Cortex of kidney (tissue), 1 donor: ENCODE measurements at places on chromosomes 6 and 20.

DNA sequence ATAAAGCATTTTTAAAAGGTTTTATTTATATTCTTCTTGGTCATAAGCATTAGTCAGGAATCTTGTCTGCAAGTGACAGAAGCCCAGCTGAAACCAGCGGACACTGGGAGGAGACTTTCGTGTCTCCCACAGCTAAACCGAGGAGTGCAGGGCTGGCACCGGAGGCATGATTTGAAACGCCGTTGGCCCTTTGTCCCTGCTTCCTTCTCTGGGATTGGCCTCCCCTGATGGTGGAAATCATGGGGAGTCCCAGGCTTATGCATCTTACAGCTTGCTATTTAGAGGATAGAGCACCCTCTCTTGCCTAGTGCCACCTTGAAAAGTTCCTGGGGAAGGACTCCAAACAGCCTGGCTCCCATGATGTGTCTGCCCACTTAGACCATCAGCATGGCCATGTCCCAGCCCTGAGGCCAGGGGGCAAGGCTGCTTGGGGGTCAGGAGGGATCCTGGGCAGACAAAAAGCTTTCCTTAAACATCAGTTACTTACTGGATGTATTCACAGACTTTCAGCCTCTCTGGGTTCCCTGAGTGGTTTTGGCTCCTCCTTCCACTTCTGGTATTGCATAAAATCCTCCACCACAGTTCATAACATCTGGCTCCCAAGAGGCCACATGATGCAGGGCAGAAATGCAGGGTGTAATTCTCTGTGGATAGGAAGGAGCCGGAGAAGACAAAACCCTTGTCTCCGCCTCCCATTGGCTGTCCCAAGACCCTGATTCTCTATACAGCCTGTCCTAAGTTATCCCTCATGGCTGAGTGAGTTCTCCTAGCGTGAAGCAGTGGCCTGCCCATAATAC, 49.3 kb upstream of the INSM1 start:
- DNase-seq, result no peak

- no peak for DNase-seq
These were observed 285.6 kb downstream of the CDKAL1 start for GRCh38 chr6:20819774-20820400.

DNA sequence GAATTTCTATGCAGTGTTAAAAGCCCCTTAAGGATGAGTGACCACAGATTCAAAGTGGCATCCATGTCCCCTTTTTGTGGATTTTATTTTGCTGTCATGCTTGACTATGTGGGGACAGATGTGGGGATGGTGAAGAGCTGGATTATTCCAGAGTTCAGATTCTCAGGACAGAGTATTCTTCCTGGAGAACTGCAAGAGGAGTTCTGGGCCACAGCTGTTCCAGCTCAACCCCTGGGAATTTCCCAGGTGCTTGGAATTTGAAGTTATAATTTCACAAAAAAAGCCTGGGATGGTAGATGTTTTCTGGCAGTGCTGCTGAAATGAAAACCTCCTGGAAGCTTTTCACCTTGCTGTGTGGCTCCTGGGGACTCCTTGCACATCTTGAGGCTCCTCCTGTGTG, 671.8 kb upstream of the MARCKS start:
- DNase-seq, result no peak

GRCh38 chr20:19786311-19786710, 28.3 kb downstream of the RIN2 start:
- no peak for DNase-seq

DNA sequence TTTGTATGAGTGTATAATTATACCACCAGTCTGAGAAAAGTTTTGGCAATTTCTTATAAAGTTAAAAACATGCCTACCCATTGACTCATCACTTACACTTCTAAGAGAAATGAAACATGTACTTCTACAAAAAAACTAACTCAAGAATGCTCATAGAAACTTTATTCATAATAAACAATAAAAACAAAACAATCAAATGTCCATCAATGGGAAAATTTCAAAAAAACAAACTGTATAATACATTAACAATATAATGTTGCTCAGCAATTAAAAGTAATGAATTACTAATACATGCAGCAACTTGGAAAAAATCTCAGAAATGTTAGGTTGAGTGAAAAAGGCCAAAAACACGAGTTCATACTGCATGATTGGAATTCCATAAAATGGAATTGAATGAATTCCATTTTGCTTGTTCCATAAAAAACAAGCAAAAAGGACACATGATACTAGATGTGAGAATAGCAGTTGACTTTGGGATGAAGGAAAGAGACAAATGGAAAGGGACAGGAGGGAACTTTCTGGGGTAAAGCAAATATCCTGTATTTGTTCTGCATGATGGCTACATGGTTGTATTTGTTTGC, 726.6 kb downstream of the RFPL4B start:
- DNase-seq, result no peak

DNA sequence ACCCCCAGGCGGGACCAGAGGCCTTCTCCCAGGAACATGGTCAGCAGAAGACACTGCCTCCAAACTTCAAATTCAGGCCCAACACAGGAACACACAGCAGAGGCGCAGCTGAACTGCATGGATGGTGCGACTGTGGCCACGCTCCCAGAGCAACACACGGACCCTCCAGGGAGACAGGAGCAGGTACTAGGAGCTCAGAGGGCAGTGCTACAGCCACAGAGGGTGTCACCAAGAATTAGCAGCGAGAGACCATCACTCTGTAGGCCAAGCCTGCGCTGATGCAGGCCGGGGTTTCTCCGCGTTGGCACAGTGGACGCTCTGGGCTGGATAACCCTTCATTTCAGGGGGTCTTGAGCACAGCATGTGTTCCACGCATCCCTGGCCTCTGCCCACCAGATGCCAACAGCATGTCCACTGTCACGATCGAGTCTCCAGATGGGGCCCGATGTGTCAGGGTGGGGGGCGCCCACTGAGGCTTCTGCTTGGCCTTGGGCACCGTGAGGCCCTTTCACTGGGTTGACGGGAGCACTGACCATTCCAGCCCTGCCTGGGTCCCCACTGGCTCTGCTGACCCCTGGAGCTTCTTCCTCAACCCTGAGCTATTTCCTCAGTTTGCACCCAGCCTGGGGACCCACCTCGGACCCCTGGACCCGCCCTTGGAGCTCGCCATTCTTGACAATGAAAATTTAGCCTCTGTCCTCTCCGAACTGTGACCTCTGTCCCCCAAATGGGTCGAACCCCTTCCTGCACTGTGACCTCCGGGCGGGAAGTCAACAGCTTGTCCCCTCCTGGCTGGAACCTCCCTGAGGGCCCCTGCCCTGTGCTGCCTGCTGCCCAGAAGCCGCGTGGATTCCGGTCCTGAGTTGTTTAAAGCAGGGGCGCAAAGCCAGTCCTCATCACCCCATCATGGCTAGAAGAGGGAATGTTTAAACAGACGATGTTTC, 239.4 kb downstream of the DLL1 start:
- no peak for DNase-seq

GRCh38 chr20:2820896-2821869, 5.0 kb downstream of the TMEM239 start:
- DNase-seq, result no peak

DNA sequence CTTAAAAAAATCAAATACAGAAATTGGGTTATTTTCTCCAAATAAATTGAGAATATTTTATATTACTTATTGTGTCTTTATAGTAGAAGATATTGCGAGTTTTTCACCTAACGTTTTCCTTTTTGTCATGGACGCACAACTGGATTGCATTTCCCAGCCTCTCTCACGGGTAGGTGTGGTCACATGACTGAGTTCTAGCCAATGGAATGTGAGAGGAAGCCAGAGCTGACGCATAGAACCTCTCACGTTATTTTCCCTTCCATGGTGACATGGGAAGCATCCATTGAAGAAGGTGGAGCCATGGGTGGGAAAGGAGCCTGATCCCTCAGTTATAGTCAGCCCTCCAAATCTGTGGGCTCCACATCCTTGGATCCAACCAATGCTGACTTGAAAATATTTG, 155.9 kb upstream of the UST start:
- no peak for DNase-seq

DNA sequence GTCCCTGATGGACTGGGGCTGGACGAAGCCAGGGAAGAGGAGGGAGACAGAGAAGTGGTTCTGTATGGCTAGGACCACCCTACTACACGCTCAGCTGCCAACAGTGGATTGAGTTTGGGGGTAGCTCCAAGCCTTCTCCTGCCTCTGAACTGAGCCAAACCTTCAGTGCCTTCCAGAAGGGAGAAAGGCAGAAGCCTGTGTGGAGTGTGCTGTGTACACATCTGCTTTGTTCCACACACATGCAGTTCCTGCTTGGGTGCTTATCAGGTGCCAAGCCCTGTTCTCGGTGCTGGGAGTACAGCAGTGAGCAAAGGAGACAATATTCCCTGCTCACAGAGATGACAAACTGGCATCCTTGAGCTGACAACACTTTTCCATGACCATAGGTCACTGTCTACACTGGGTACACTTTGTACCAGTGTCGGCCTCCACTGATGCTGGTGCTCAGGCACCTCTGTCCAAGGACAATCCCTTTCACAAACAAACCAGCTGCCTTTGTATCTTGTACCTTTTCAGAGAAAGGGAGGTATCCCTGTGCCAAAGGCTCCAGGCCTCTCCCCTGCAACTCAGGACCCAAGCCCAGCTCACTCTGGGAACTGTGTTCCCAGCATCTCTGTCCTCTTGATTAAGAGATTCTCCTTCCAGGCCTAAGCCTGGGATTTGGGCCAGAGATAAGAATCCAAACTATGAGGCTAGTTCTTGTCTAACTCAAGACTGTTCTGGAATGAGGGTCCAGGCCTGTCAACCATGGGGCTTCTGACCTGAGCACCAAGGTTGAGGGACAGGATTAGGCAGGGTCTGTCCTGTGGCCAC, 11.3 kb upstream of the RBCK1 start:
- DNase-seq, result no peak

DNA sequence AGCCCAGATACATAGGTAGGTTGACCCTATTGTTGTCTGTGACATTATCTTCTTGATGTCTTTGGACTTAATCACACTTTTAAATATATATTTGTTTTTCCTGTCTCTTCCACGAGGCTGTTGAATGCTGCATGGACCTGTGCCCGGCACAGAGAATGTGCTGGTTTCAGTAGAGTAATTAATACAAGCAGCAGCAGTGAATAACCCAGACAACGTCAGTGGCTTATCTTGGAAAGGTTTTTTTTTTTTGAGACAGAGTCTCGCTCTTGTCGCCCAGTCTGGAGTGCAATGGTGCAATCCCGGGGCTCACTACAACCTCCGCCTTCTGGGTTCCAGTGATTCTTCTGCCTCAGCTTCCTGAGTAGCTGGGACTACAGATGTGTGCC, 108.2 kb downstream of the CDH26 start:
- DNase-seq, result no peak

- DNase-seq, result no peak
These were observed 202.2 kb upstream of the CDYL start for GRCh38 chr6:4574007-4574406.

GRCh38 chr6:13872681-13873080, 52.1 kb upstream of the RNF182 start:
- DNase-seq, result no peak
